ENCODE measurements at places on chromosomes 16 and 17.

DNA sequence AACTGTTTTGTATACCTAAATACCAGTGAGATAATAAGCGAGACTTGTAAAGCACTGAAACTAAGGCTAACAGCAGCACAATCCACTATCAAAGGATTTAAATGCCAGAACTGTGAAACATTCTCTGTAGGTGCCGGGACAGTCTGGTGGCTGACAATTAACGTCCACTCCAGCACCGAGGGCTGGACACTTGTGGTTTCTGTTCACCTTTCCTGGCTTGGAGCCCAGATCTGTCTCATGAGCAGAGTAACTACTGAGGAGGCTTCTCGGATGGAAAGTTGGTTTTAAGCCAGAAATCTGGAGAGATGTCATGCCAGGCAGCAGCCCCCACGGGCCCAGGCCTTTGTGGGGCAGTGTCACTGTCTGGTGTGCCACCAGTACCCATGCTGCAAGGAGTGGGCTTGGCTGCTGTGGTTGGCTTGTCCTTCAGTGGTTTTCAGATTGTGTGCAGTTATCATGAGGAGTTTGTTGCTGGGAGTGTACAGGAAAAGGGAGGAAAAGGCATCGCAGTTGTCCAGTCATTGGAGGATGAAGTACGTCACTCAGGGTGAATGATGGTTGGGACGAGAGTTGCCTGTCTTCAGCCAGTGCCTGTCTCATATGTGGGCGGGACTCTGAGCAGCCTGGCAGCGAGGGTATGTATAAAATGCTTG, 35.5 kb downstream of the UBN1 start:
- no peak for DNase-seq

- DNase-seq = no peak
Observed at GRCh38 chr16:78490431-78490830, 391.0 kb downstream of the WWOX start.

- DNase-seq = no peak
Observed at GRCh38 chr17:45137561-45138305, 2.2 kb downstream of the ACBD4 start.

DNA sequence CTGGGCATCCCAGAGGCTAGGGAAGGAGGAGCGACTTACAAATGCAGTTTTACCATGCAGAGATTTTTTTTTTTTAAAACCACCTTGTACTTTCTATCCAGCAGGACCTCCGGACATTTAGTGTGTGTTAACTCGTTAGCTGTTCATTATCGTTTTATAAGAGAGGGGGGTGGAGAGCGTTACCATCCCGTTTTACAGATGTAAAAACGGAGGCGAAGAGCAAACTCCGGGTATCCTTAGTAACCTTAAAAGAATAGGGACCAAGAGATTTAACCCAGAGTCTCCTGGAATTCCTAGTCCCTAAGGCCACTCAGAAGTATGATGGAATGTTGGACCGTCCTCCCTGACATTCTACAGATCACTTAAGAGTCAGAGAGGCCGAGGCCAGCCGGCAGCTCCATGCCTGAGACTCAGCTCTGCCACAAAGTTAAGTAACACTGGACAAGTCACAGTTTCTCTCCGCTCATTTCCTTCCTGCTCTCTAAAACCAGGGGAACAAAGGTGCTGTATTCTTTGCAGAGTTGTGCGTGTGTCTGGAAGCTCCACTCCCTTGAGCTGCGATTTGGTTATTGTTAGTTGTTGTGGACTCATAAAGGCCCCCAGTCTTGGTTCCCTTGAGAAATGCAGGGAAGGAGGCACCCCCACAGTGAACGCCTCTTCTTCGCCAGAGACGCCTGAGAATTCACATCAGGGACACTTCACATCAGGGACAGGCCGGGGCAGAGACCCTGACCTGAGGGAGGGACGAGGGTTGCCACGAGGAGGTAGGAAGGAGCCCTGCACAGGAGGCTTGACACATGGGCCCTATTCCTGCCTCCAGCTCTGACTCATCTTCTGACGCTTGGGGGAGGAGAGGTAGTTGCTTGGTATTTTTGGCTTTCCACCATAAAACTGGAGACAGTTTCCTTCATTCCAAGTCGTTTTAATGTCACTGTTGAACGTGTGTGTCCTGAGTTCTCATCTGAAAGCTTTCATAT, 1.2 kb downstream of the DUSP14 start:
- no peak for DNase-seq

DNA sequence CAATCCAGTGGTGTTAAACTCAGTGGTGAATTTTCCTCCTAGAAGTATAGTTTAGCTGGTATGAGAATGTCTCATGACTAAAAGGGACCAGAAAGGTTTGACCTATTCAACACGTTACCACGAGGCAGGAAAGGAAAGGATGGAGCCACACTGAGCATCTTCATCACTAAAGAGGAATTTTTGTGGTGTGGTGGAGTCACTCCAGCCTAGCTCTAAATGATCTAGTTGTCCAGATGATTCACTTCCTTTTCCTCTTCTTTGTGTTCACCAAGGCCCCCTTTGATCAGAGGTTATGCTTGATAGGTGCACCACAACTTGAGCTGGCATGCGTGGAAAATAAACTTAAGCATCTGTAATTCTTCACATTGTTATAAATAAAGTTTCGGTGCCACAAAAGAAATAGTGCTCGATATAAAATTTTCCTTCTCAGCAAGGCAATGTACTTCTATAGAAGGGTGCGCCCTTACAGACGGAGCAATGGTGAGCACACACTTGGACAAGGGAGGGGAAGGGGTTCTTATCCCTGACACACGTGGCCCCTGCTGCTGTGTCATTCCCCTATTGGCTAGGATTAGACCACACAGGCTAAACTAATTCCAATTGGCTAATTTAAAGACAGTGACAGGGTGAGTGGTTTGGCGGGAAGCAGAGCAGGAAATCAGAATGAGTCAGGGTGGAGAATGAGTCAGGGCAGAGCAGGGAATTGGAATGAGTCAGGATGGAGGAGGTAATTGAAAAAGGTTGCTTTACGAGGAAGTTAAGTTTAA, 254.6 kb downstream of the HS3ST3A1 start:
- DNase-seq = no peak

DNA sequence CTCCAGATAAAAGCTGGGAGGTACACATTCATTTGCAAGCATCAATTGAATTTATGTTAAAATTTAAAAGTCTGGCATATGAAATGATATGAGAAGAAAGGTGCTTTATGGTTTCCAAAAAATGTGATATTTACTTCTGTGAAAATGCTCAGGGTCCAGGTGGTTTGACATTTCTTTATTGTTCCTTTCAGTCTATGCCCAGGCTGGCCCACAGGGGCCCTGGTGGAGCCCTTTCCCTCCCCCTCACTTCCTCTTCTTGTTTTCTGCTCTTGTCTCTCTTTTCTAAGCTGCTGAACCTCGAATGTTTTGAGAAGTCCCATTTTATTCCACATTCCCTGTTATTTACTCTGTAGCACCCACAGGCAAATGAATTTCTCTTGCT, 127.8 kb downstream of the HS3ST3B1 start:
- DNase-seq = no peak

DNA sequence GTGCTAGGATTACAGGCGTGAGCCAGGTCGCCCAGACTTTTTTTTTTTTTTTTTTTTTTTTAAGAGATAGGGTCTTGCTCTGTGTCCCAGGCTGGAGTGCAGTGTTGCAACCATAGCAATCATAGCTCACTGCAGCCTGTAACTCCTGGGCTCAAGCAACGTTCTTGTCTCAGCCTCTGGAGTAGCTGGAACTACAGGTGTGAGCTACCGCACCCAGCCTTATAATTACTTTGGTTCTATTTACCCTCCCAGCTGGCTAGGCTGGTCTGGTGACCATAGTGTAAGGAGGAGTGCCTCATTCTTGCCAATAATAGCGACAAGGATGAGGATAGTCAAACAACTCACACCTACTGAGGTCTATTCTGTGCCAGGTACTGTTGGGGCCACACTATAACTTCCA, 39.6 kb upstream of the USP7 start:
- no peak for DNase-seq

DNA sequence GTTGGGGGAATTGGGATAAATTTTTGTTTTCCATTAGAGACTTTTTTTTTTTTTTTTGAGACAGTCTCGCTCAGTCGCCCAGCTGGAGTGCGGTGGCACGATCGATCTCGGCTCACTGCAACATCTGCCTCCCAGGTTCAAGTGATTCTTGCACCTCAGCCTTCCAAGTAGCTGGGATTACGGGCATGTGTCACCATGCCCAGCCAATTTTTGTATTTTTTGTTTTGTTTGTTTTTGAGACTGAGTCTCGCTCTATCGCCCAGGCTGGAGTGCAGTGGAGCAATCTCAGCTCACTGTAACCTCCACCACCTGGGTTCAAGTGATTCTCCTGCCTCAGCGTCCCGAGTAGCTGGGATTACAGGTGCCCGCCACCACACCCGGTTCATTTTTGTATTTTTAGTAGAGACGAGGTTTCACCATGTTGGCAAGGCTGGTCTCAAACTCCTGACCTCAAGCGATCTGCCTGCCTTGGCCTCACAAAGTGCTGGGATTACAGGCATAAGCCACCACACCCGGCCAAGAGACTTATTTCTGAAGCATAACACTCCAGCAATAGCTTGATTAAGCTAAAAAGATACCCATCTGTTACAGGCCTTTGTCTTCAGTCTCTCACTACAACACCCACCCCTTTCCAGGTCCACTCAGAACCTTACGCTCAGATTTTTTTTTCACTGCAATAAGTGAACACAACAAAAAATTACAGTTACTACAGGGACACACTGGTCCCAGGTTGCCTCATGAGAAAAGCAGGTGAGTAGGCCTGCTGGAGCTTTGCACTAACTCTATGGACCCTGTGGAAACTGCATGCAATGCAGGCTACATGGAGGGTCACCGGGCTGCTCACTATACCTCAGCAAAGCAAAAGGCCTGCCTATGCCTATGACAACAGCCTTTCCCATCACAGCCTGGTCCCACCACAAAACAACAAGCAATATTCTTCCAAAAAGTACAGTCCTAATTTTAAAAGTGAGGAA, 34.6 kb downstream of the KANSL1 start:
- DNase-seq = no peak

- DNase-seq = no peak
Observed at GRCh38 chr17:50871364-50871763, 5.2 kb upstream of the TOB1 start.

DNA sequence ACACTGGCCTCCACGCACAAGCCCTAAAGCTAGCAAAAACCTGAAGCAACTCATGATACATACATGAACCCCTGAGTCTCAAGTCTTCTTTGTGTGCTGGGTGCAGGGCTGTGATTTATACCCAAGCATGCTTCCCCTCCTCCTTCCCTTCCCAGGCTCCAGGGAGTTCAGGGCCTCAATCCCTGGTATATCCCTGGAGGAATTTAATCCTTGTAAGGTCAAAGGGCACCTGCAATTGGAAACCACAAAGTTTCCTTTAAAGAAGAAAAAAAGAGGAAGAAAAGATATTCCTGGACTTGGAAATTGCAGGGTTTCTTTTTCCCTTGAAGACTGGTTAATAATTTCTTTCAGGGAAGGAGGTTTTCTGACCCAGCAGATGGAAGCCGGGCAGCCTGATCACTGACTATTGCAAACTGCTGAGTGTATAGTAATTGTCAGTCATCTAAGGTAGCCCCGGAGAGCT, 182.3 kb downstream of the AATF start:
- no peak for DNase-seq

DNA sequence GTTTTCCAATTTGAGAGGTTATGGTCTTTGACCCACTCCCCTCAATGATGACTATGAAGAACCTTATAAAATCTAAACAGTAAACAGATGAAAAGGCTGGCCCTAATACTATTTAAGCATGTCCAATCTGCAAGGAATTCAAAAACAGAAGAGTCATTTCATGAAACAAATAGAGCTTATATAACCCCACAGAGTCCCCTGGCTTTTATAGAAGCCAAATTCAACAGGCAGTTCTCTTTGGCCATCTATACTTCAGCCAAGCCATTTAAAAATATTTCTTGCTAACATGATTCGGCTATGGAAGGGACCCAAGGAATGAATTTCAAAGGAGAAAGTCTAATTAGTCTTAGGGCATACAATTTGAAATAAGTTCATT, 43.4 kb downstream of the SPOP start:
- DNase-seq = no peak

GRCh38 chr17:41383690-41384089, 1.6 kb upstream of the KRT34 start:
- DNase-seq = no peak

- DNase-seq = no peak
Observed at GRCh38 chr17:59427425-59427921, 96.0 kb downstream of the YPEL2 start.

GRCh38 chr16:55255733-55256282, 68.2 kb upstream of the IRX6 start:
- DNase-seq = no peak

DNA sequence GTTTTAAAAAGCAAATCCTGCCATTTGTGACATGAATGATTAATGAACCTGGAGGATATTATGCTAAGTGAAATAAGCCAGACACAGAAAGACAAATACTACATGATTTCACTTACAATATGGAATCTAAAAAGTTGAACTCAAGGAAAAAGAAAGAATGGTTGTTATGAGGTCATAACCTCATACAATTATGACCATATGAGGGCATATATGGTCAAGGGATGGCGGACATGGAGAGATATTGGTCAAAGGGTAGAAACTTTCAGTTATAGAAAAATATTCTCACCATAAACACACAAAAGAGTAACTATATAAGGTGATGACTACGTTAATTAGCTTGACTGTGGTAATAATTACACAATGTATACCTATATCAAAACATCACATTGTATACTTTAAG, 56.5 kb downstream of the MYO1D start:
- no peak for DNase-seq

DNA sequence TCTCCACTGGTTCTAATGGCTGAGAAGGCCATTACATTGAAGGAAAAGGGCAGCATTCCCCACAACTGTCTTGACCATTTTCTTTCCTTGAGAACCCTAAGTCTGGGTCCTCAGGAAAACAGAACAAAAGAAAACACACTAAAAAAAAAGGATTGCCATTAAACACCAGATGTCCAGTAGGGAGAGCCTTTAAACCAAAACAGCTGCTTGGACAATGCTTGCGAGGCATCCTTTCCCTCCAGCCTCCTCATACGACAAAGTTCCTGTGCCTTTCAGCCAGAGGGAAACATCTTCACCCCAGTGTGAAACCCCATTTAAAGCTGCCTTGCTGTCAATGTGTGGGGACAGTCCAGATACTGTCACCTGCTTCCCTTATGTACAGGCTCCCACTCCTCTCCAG, 74.3 kb downstream of the MMD start:
- no peak for DNase-seq

GRCh38 chr17:4759776-4760236, 11.9 kb upstream of the TM4SF5 start:
- DNase-seq = no peak
